ENCODE measurements at places on chromosomes 7 and 10.

DNA sequence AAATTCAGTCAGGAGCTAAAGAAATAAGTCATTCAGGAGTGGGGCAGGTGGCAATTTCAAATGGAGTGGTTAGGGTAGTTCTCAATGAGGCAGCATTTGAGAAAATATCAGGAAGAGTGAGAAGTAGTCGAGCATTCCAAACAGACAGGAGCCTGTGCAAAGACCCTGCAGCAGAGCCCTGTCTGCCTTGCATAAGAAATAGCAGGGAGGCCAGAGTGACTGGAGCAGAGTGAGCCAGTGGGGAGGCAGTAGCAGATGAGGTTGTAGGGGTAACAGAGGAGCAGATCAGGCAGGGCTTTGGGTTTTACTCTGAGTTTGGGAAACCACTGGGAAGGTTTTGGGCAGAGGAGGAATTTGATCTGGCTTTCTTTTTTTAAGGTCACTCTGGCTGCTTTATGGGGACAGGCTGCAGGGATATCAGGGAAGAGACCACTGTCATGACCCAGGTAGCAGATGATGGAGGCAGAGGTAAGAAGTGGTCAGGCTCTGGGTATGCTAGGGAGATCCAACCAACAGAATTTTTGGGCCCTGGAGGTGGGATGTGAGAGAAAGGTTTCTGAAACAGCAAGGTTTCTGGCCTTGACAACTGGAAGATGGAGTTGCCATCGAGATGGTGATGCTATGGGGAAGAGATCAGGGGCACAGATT lies 1.3 kb upstream of the BLVRA start:
- no peak for DNase-seq

DNA sequence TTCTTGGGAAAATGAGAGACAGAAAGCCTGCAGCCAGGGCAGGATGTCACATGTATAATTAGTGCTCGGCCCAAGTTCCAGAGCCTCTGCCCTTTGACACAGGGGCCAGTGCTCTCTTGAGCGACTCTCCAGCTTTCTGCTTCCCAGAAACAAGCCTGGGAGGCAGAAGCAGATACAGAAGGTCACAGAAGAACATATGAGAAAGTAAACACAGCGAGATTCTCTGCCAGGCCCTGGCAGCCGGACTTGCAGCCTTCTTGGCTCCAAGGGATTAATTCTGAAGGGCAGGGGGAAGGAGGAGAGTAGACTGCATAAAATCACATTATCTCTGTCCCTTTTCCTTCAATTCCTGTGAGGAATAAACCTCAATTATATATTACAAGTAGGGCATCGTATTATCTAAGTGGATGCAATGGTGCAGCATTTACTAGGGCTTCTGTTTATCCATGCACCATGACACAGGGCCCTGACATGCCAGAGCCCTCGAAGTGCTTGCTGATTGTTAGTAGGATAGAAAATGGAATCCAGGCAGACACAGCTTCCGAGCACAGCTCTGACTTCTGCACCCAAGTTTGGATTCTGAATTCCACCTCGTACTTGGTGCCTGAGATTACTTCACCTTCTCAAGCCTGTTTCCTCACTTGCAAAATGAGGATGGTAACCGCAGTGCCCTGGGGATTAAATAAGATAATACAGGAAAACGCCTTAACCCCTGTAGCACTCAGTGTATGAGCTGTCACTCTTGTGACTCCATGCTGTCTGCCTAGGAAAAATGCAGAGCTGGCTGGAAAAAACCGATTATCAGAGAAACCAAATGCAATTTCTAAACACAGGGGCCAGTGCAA lies 536.5 kb downstream of the TNS3 start:
- DNase-seq = no peak

DNA sequence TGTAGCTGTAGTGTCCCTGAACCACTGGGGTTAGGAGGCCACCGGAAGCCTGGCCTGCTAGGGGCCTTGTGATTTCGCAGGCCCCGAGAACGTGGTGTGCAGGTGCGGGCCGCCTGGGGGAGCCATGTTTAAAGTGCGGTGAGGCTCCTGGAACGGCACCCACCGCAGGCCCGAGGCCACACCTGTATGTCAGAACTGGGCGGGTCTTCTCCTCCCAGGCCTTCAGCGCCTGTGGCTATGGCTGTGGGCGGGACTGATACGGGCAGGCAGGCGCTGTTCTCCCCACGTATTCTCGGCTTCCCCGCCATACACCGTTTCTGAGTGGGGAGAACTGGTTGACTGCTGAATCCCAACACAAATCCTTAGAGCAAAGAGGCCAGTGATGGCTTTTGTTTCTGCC lies 74.8 kb downstream of the DNAJB6 start:
- DNase-seq = no peak

GRCh38 chr7:154902600-154903082 lies 100.3 kb downstream of the PAXIP1 start:
- no peak for DNase-seq

- DNase-seq = no peak
Measured at GRCh38 chr10:7622969-7623368, 43.8 kb downstream of the ITIH5 start.

- DNase-seq = peak; percentile 70
Measured at GRCh38 chr10:60964257-60965235, 20.6 kb upstream of the RHOBTB1 start.

GRCh38 chr7:77651575-77652162 lies 44.6 kb upstream of the RSBN1L start:
- no peak for DNase-seq

- DNase-seq = no peak
Measured at GRCh38 chr7:155192961-155193640, 104.6 kb upstream of the INSIG1 start.
